Fibroblast of skin of left biceps (primary cell): ENCODE measurements at places on chromosomes 6 and 20.

DNA sequence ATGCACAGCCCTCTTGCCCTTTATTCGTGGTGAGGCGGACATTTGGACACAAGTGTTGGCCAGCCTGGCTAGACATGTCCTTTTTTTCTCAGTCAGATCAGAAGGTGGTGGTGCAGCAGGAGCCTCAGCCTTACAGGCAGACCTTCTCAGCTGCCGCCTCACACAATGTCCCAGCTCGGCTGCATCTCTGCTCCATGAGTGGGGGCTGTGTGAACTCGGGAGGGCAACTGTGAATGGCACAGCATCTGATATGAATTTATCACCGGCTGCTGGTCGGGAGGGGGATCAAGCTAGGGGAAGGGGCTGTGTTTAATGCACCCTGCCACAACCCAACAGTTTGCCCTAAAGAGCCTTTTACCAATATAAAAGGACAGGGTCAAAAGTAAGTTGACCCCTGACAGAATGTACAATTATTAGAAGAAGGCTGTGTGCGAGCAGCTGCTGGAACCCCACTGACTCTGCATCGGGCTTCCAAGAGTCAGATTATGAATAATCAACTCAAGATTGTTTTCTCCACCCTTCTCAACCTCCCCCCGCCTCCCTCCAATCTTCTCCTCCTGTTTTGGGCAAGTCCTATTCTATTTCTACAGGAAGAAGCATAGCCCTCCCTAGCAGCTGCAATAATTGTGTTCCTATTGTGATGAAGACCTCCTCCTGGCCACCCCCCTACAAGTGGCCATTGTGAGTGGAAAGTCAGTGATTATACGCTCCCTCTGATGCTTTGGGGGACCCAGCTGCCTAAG lies 245.2 kb downstream of the PKHD1 start:
- no peak for DNase-seq

- DNase-seq = no peak
These were observed 86.0 kb downstream of the MBOAT1 start for GRCh38 chr6:20126102-20126752.

- no peak for DNase-seq
These were observed 18.6 kb upstream of the POLR1H start for GRCh38 chr6:30042476-30042875.

GRCh38 chr20:18527836-18528235 lies 20.1 kb downstream of the SEC23B start:
- no peak for DNase-seq
